ENCODE measurements at places on chromosomes 7 and 10.

DNA sequence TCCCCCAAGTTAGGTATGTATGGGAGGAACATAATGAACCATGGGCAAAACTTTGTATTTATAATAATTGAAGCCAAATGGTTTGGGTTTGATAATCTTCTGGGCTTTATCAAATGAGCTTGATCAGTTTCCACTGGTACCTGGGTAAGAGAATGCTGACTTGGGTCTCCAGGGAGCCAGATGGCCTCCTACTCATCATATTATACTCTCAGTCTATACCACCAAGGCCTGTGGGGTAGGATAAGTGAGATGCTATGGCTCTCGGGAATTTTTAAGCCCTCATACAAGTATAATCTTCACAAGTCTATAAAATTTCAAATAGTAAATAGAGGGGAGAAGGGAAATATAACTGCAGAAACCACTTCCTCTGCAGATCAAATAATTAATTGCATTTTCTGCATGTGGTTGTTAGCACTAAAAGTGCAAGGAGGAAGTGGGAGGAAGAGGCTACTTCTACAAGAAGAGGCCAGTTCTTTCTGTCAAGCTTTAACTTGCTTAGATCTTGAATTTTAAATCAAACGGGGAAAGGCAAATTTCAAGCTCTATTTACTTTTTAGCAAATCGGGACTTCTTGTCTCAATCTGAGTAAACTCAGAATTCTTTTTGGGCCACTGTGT lies 349.0 kb downstream of the SORCS1 start:
- DNase-seq: no peak

DNA sequence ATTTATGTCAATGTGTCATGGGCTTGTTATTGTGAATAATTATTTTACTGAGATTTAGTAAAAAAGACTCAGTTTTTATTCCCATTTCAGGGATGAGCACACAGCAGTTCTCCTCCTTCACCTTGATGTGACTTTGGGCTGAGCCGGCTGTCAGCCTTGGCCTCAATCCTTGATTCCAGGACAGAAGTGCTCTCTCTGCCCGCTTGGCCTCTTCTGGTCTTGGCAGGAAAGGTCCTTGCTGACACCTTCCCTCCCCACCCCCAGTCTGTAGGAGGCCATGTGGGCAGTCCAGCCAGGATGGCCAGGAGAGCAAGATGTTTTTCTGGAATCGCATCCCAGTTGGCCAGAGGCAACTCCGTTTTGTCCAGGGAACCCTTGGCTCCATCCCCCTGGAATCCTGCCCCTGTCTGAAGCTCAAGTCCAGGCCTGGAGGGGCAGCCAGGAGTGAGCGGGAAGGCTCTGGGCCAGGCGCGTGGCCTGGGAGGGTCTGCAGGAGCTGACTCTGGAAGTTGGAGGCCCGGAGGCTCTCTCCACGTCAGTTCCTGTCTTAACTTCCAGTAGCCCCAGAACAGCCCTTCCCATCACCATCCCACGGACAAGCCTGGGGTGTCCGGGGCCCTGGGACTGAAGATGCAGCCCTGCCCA lies 100.9 kb downstream of the PDGFA start:
- DNase-seq: no peak

DNA sequence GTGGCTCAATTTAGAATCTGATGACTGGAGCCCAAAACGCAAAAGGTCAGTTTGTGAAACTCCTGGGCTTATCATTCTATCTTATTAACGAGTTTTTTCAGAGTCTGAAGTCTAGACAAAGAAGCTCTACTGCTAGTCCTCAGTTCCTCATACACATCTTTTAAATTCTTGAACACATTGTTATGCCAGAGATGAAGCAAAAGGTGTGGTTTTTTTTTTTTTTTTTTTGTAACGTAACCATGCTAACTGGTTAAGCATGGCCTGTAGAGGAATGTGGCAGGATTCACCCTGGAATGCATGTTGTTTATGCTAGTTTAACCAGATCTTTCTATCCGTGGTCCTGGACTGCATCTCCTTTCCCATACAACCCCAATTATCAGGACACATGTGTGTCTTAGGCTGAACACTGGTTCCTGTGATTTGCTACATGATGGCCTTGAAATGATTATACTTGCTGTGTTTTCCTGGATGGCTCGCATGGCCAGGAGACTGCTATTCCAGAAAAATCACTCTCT lies 79.3 kb upstream of the MDFIC start:
- no peak for DNase-seq

GRCh38 chr10:61795147-61795546 lies 106.4 kb upstream of the ARID5B start:
- no peak for DNase-seq

GRCh38 chr10:75883081-75884072 lies 452.0 kb downstream of the LRMDA start:
- DNase-seq: no peak

- peak; percentile 22 for DNase-seq
Measured at GRCh38 chr10:11610826-11611247, 613 bp downstream of the USP6NL start.

- DNase-seq: no peak
Measured at GRCh38 chr10:121305066-121305465, 293.2 kb downstream of the FGFR2 start.

DNA sequence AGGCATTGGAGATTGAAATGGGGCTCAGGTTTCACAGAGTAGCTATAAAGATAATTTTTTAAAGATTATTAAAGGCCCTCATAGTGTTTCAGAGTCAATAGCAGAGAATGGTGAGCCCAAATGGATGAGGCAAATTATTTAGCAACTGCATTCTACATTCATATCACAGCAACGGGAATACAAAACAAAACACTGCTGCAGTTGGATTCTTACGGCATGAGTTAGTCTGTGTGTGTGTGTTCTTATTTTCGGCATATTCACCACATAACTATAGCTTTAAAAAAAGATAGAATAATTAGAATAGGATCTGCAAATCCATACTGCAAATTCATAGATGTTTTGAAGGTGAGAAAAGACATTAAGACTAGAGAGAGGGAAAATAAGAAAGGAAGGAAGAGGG lies 66.0 kb downstream of the SUGCT start:
- no peak for DNase-seq

GRCh38 chr10:5507649-5508131 lies 8.3 kb upstream of the CALML5 start:
- no peak for DNase-seq

DNA sequence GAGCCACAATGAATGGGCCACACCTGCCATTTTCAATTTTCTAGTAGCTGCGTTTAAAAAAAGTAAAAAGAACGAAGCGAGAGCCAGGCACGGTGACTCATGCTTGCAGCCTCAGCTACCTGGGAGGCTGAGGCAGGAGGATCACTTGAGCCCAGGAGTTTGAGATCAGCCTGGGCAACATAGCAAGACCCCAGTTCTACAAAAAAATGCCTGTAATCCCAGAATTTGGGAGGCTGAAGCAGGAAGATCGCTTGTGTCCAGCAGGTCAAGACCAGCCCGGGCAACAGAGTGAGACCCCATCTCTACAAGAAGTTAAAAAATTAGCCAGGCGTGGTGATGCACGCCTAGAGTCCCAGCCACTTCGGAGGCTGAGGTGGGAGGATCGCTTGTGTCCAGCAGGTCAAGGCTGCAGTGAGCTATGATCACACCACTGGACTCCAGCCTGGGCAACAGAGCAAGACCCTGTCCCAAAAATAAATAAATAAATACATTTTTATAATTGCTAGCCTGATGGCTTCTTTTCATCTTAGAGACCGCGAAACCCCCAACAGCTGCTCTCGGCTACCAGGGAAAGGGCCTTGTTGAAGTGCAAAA lies 32.1 kb downstream of the MICALL2 start:
- no peak for DNase-seq

- DNase-seq: no peak
Measured at GRCh38 chr7:133501771-133502170, 248.9 kb downstream of the EXOC4 start.

DNA sequence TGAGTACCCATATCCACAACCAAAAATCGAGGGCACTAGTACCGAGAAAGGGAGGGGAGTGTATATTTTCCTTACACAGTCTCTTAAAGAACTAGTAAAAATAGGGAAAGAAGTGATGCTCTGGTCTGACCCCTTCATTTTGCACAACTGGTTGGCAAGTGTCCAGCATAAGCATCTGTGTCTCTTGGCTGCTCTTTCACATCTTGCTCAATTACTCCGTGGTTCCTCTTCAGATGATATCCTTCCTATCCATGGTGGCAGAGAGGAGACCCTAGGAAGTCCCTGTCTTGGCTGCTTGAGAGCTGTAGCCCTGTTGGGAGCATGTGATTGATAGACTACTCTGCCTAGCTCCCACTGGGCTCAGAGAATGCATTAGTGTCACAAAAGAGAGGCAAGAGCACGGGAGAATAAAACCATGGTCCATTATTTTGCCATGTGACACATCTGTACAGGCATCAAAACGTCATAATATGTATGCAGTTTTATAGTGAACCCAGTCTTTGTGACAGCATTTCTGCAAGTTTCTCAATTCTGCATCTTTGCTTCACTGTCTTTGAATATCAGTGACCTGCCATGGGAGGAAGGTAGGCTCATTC lies 111.8 kb upstream of the ANKRD1 start:
- DNase-seq: no peak

DNA sequence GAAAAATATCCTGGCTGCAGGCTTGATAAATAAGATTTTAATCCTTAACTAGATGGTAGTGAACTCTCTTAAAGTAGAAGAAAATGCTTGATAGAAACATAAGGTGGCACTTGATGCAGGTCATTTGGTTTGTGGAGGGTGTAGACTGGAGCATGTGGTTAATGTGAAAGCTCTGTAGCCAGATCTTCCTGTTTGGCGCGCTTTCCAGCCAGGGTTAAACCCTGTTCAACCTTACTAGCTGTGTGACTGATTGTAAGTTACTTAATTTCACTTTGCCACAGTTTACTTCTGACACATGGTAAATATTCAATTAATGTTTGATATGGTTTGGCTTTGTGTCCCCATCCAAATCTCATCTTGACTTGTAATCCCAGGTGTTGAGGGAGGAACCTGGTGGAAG lies 394.0 kb downstream of the REEP3 start:
- no peak for DNase-seq

GRCh38 chr10:79084012-79084971 lies 15.5 kb downstream of the ZMIZ1 start:
- DNase-seq: no peak

GRCh38 chr7:76022026-76022780 lies 25.6 kb downstream of the STYXL1 start:
- no peak for DNase-seq

GRCh38 chr10:60856405-60856804 lies 78.1 kb downstream of the CDK1 start:
- DNase-seq: no peak

DNA sequence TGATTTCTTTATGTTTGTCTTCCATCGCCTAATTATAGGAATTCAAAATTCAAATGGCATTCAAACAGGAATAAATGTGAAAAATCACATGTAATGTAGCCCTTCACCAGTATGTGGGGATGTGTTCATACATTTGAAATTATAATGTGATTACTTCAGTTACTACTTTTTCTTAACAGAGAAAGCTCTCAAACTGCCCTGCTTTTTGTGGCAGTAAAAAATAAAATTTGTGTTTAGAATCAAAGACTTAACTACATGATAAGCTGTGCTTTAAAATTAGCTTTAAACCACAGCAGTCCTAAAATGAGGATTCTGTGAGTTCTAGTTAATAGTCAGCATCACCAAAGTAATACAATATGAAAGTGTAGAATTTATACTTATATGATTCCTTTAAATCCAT lies 7.8 kb upstream of the HERC4 start:
- no peak for DNase-seq

DNA sequence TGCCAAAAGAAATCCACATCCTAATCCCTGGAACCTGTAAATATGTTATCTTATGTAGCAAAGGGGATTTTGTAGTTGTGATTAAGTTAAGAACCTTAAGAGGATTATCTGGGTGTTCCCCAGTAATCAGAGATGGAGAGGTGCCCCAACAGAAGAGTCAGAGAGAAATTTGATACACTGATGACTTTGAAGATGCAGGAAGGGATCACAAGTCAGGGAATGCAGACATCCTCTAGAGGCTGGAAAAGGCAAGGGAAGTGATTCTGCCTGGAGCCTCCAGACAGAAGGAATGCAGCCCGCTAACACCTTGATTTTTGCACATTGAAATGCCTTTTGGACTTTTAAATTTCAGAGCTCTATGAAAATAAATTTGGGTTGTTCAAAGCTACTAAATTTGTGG lies 531.7 kb downstream of the DNAJB9 start:
- DNase-seq: no peak

- no peak for DNase-seq
Measured at GRCh38 chr10:77300682-77301302, 336.8 kb downstream of the KCNMA1 start.

- DNase-seq: no peak
Measured at GRCh38 chr10:100886963-100887362, 25.8 kb upstream of the SLF2 start.

- no peak for DNase-seq
Measured at GRCh38 chr7:27283558-27283957, 41.0 kb downstream of the EVX1 start.

DNA sequence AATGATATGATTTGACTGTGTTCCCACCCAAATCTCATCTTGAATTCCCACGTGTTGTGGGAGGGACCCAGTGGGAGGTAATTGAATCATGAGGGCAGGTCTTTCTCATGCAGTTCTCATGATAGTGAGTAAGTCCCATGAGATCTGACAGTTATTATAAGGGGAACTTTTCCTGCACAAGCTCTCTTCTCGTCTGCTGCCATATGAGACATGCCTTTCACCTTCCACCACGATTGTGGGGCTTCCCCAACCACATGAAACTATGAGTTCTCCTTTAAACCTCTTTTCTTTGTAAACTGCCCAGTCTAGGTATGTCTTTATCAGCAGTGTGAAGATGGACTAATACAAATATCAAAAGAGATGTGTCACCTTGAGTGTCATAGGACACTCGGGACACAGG lies 502.7 kb upstream of the PODXL start:
- DNase-seq: no peak

DNA sequence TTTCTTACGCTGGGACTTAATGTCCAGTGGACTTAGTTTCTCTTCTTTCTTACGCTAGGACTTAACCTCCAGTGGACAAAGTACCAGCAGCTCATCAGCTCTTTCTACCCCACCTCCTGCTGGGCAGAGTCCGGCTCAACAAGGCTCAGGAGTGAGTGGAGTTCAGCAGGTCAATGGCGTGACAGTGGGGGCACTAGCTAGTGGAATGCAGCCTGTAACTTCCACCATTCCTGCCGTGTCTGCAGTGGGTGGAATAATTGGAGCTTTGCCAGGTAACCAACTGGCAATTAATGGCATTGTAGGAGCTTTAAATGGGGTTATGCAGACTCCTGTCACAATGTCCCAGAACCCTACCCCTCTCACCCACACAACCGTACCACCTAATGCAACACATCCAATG lies 199.7 kb downstream of the MLLT10 start:
- DNase-seq: no peak

GRCh38 chr10:77463967-77464745 lies 173.5 kb downstream of the KCNMA1 start:
- DNase-seq: no peak

All from activated CD4-positive, alpha-beta T cell treated with anti-CD3 and anti-CD28 coated beads, Interleukin-2, amount 50 U/mL, for 1 hour (primary cell).